Central memory CD4-positive, alpha-beta T cell (primary cell): ENCODE measurements at places on chromosomes 1 and 21.

- DNase-seq: no peak
Measured at GRCh38 chr1:84836145-84836544, 56.9 kb downstream of the LPAR3 start.

GRCh38 chr1:244118109-244118761 is 67.2 kb downstream of the ZBTB18 start:
- no peak for DNase-seq

DNA sequence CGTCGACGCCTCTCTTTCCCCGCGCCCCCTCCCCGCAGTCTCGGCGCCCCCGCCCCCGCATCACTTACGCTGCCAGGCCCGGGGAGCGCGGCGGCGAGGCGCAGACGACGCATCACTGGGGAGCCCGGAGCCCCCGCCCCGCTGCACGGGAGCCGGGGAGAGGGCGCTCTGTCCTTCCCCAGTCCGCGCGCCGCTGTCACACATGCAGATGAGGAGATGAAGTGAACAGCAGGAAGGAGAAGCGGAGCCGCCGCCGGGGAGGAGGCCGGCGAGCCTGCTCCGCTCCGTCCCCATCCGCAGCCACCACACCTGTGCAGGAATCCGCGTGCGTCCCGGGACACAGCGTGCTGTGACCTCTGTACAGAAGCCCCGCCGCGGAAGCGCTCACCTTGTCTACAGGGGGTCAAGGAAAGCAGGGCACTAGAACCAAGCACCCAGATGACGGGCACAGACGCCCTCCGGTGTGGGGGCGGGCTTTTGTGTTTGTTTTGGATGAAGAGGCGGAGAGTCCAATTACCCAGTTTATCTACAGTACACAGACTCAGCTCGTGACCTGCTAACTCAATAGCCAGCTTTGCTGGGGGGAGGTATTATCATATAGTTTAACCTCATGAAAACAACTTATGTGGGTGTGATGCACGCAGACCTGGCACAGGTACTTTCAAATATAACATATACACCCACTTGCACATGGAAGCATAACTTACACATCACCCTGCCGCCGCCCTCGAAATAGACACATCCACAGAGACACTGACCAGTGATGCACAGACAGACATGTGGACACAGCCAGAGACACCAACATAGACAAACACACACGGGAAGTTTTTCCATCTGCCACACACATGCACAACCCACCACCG is 12.4 kb downstream of the KLHDC8A start:
- DNase-seq: peak; percentile 35

DNA sequence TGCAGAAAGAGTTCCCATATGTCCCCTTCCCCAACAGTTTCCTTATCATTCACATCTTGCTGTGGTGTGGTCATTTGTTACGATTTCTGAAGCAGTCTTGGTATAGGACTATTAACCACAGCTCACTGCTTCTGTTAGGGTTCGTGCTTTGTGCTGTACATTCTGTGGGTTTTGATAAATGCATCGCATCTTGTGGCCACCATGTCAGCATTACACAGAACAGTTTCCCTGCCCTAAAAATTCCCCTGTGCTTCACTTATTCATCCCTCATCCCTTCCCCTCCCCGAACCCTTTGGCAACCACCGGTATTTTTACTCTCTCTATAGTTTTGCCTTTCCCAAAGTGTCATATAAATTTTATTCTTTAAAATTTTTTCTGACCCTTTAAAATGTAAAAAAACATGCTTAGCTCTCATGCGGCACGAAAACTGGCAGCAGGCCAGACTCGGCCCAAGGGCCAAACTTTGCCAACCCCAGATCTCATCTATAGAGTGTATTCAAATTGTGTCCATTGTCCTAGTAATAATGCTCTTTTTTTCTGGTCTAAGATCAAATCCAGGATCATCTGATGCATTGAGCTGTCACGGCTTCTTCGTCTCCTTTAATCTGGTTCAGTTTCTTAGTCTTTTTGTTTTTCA is 78.2 kb downstream of the SIM2 start:
- DNase-seq: no peak
